ENCODE measurements at places on chromosomes 13 and 19.
A peak's percentile ranks its signal among the peaks of the same experiment; 100 is the strongest.

- no peak for DNase-seq
These were observed 307.6 kb downstream of the SHISA2 start for GRCh38 chr13:25744178-25744577.

- no peak for DNase-seq
These were observed 261 bp downstream of the FARP1 start for GRCh38 chr13:98143157-98143553.

- DNase-seq: no peak
These were observed 2662.9 kb upstream of the PCDH20 start for GRCh38 chr13:64078480-64078936.

DNA sequence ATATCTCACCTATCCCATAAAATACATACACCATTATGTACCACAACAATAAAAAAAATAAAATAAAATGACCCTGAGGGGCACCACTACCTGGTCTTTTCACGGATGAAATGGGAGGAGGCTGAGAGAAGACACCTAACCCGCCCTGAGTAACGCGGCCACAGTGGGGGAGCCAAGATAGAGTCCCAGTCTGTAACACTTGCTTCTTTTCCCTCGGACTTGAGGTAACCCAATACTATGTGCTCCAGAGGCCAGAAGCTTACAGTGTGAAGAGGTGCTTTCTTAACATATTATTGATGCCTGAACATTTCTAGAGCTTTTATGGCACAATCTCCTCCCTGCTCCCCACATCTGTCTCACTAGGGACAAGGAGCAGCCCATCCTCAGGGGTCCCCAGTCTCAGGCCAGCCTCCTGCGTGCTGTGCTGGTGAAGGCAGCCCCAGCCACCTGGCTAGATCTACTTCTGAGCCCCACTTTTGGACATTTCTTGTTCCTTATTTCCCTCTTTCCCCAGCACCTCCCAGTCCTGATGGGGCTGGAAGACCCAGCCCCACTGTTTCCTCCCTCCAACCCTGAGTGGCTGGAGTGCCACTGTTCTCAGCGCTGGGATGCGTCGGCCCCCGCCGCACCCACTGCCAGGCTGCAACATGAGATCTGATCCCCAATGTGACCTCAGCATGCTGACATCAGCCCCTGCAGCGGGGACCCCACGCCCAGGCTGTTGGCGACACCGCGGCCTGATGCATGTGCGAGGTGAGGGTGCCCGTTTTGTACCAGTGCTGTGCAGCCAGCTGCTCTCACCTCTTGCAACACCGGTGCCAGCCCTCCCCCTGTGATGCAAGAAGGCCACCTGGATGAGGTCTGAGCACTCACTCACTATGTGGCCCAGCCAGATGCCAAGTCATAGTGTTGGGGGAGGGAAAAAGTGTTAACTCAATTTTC, 143.3 kb downstream of the DCLK1 start:
- no peak for DNase-seq

- no peak for DNase-seq
These were observed 10.1 kb downstream of the FAM98C start for GRCh38 chr19:38412961-38413360.

- DNase-seq: no peak
These were observed 30.0 kb downstream of the CEACAM1 start for GRCh38 chr19:42498169-42498757.

GRCh38 chr19:11198175-11198534, 810 bp upstream of the KANK2 start:
- DNase-seq: no peak

DNA sequence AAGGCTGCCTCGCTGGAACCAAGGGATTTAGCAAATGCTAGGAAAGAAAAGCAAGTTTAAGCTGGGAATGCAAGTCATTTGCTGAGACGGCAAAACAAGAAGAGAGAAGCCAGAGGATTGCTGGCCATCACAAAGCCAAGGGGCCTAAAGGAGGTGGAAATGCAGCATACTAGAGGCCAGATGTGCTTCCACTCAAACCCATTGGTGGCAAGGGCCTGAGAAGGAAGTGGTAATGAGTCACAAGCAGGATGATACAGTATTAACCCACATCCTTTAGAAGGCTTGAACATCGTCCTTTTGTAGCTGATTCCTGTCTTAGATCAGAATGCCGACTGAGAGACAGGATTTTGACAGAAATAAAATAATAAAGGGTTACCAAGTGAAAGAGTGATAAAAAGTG, 68.2 kb downstream of the ITGBL1 start:
- peak; percentile 6 for DNase-seq

DNA sequence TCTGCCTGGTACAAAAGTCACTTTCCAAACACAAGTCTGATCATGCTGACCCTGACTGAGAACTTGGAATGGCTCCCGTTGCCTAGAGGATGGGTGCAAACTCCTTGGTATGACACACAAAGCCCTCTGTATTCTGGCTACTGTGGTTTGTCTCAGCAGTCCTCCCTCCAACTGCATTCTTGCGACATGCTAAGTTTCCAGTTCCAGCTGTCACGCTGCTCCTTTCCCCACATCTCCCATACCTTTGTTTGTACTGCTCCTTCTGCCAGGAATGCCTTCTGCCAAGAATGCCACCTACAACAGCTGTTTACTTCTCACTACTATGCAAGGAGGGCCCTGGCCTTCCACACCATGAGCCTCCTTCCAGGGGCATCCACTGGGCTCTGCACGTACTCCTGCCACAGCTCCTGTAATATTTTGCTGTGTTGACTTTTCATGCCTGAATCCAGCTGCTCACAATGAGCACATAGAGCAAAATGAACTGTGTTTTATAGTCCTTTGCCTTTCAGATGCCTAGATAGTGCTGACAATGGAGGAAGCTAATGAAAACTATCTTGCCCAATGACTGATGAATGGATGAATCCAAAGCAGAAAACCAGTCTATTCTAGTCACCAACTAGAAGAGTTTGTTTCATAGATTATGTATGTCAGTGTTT, 543.7 kb downstream of the EFNB2 start:
- no peak for DNase-seq

- DNase-seq: no peak
These were observed 188.9 kb downstream of the COL4A1 start for GRCh38 chr13:110118106-110118505.

DNA sequence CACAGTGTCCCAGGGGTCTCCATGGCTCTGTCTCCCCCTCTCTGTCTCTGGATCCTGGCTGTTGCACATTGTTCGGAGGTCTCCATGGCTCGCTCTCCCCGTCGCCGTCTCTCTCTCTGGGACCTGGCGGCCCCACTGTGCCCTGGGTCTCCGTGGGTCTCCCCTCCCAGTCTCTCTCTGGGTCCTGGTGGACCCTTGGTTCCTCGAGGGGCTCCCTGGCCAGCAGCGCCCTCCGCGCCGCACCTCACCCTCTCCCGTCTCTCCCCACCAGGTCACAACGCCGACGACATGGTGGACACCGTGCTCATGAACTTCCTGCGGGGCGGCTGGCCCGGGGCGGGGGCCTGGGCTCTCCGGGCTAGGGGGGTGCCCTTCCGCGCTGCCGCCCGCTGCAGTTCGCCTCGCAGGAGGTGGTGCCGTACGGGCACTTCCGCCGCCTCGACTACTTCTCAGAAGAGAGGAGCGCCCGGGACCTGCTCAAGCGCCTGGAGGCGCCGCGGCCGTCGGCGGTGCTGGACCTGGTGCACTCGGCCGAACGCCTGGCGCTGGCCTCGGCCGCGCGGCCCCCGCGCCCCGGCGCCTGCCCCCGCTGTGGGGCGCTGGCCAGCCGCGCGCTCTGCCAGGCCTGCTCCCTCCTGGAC, 29.1 kb downstream of the SIGLEC5 start:
- DNase-seq: no peak

DNA sequence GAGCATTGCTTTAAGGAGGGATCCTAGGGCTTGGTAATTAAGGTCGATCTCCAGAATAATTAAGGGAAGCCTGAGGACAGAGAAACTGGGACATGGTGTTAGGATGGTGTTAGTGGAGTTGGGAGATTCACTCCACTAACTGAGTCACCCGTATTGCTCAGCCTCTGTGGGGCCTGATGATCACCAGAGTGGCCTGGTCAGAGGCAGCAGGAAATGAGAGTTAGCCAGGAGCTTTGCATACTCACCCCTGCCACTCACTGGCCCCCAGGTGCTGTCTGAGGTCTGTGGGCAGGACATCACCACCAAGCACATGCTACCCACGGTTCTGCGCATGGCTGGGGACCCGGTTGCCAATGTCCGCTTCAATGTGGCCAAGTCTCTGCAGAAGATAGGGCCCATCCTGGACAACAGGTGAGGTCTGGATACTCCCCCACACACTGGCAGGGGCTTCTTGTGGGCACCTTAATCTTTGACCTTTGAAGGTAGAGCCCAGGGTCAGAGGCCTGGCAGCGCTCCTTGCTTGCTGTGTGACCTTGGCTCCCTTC, 32.1 kb downstream of the PPP2R1A start:
- DNase-seq: no peak

DNA sequence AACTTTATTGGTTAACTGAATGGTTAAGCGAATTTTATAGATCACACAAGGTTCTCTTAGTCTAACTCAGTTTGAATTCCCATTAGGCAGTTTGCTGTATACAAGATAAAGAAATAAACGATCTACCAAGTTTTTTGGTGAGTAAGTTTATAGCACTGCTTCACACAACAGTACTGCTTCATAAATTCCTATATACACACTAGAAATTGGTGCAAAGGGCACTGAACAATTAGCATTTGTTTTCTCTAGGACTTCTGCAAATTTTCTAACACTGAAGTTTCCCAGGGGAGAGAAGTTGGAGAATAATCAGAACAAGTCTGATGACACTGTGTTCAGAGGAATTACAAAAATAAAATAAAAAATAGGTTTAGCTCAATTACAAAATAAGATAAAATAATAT, 1138.8 kb upstream of the PCDH9 start:
- DNase-seq: no peak

DNA sequence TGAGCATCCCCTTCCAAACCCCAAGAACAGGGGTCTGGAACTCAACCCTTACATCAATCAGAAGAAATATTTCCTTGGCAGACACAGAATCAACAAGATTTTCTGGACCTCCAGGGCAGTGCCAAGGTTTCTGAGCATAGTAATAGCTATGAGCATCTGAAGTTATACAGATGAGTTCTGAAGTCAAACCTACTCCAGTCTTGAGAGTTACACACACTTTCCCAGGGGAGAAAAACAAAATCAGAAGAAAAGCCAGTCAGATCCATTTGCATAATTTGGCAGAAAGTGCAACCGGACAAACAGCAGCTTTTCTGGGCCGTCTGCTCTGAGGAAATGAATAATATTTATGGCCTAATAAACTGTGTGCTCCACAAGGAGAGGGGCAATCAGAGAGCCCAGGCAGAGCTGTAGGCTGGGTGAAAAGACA, 93.1 kb downstream of the KL start:
- DNase-seq: no peak

DNA sequence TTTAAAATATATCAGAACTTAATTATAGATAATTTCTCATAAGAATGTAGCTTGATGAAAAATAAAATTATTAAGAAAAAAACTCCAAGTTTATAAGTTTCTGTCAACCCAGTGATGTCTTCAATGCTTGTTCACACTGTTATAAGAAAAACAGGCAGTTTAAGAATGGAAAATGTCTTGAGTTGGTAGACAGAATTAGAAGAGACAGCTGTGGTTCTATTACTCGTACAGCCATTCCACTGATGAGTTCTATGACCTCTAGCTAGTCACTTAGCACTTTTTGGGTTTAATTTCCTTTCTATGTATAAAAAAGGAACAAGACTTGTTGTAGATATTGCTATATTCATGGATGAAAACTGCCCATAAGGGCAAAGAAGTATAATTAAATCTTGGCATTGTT, 1013.1 kb upstream of the ATXN8OS start:
- no peak for DNase-seq

DNA sequence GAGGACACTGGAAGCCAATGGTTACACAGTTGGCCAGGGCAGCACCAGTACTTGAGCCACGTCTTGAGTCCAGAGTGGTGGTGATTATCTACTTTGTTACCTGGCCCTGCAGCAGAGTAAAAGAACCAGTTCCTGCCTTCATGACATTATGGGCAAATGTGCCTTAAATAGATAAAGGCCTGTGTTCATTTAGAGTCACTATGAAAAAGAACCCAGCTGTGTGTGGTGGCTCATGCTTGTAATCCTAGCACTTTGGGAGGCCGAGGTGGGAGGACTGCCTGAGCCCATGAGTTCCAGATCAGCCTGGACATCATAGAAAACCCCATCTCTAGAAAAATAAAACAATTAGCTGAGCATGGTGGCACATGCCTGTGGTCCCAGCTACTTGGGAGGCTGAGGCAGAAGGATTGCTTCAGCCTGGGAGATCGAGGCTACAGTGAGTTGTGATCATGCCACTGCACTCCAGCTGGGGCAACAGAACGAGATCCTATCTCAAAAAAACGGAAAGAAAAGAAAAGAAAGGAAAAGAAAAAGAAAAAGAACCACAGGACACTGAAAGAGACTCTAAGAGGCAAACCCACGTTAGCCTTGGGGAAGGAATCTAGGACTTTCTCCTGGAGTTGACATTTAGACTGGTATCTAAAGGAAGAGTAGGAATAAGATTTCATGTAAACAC, 3.4 kb upstream of the IRF2BP1 start:
- no peak for DNase-seq

- DNase-seq: peak; percentile 38
These were observed 78.3 kb downstream of the CYSLTR2 start for GRCh38 chr13:48731957-48732569.

DNA sequence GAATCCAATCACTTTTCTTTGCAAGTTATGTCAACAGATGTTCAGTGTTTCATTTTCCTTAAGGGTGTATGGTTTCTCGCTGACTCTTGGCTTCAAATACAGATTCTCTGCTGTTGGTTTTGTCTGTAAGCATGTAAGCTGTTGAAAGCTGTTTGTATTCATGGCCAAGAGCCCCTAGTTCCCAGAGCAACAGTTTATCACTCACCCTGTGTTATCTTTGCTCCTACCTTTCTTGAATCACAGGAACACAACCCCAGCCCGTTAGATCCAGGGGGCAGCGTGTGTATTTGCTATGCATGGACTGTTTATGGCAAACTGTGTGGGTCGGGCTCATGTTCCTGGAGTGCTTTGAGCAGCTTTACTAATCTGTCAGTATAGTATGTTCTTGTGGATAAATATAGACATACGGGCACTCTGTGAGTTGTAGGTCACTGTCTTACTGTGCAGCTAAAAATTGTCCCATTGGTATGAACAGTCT, 28.9 kb downstream of the FRY start:
- DNase-seq: no peak

DNA sequence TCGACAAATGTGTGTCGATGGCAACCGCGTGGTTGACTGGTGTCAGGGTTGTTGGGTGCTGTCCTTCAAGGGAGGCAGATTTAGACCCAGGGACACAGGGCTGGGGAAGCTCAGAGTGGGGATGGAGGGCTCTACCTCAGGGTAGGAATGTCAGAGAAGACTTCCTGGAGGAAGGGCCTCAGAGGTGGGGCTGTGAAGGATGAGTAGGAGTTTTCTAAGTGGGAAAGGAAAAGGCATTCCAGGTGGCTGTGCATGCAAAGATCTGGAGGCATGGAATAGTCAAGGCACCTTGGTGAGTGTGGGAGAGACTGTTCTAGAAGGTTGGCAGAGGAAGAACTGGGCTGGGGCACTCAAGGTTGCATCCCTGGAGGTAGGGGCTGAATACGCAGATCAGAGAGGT, 2.0 kb downstream of the NRTN start:
- no peak for DNase-seq

DNA sequence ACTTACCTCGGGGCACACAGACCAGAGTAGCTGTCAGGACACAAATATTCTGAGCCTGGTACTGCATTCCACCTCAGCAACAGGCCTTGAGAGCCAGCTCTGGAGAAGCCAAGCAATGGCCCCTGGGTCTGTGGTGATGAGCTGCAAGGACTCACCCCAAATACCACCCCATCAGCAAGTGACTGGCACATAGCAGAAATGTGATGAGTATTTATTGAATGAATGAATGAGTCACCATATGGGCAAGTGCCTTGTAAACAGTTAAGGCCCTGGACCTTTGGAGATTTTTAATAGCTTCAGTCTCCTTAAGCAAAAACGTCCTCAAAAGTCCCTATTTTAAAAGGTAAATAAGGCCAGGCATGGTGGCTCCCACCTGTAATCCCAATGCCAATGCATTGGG, 18.2 kb downstream of the GSX1 start:
- no peak for DNase-seq

Measured in stimulated activated naive CD8-positive, alpha-beta T cell treated with anti-CD3 and anti-CD28 coated beads, Interleukin-15, amount 100 ng/mL, for 72 hours (primary cell).